ENCODE measurements at places on chromosomes 13 and 19.

- no peak for DNase-seq
Measured at GRCh38 chr13:77213644-77214043, 113.2 kb downstream of the MYCBP2 start.

GRCh38 chr19:10408511-10409283 is 5.4 kb upstream of the CDC37 start:
- DNase-seq: peak; percentile 92

DNA sequence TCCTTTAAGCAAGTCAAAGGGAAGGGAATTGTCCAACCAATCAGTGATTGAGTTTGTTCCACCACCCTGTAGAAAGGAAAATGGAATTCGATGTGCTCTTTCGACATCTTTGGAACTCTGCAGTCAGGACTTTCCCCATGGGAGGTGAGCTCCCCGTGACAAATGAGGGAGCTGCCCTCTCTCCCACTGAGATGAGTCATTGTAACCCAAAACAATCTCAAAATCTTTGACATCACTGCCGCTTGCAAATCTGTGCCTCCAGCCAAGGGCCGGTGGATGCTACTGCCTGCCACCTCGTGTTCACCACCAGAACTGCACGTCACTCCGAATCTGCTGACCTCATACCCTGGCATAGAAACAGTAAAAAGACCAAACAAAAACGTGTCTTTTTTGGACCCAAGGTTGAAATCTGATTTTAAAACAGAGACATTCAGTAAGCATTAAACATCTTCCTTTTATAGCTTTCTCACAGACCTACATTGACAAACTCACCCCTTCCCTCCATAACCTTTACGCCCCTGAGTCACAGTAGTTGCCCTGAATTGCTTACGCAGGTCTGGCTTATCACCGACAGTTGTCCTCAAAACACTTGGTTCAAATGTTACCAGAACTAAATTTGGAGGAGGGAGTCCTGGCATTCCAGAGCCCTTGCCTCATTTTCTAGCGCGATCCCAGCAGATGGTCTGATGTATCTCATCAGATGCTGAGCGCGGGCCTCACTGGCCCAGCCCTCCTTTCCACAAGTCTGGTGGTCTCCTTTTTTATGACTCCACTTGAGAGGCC is 105.2 kb downstream of the COL4A2 start:
- peak; percentile 74 for DNase-seq

GRCh38 chr13:79492313-79492798 is 11.4 kb downstream of the NDFIP2 start:
- DNase-seq: no peak

GRCh38 chr13:33789066-33789606 is 28.8 kb upstream of the RFC3 start:
- no peak for DNase-seq

GRCh38 chr19:51803967-51804366 is 9.0 kb downstream of the FPR3 start:
- peak; percentile 79 for DNase-seq

GRCh38 chr13:108963846-108964600 is 334.6 kb downstream of the MYO16 start:
- DNase-seq: no peak

GRCh38 chr13:65857942-65858565 is 1372.1 kb downstream of the PCDH9 start:
- DNase-seq: no peak

DNA sequence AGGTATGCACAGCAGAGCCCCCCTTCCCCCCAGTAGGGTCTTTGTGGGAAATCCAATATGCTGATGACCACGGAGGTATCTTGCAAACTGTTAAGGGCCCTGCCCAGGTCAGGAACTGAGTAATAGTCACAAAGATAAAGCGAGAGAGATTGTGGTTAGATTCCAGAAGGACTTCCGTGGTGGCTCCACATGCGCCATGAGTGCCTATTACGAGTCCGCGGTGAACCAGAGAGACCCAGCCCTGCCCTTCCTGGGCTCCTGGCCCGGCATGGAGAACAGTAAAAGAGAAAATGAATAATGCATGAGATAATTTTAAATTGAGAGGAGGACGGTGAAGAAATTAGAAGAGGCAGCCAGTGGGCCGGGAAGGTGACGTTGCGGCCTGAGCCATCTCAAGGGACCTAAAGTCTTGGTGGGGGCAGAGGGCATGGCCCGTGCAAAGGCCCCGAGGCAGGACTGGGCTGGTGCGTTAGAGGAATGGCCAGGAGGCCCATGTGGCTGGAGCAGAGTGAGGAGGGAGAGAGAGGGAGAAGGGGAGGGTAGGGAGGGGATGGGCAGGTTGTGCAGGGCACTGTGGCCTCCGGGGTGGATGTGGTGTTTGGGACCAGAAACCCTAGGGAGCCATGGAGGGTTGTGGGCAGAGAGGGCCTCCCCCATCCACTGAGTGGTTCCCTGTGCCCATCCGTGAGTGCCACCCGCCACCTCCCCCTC is 46.6 kb upstream of the NFIC start:
- DNase-seq: no peak

DNA sequence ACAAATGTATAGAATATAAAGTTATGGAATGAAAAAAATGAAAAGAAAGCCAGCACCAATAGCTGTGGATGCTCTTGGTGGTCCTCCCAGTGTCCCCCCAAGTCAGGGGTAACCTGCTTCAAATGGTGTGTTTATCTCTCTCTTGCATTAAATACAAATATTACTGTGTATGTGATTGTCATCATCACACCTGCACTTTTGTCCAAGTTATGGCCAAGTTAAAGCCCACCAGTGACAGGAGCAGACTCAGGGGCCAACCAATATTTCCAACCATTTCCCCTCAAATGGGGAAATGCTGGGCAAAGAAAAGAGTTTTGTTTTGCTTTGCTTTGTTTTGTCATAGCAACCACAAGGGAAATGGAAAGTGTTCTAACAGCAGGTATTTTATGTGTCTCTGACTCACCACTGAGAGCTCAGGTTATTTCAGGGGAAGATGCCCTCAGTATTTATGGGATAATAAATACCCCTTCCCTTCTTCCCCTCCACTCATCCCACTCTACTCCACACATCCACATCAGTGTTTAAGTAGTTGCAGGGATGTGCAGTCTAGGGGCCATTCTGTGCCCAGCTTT is 133.6 kb downstream of the COL4A1 start:
- DNase-seq: peak; percentile 19

DNA sequence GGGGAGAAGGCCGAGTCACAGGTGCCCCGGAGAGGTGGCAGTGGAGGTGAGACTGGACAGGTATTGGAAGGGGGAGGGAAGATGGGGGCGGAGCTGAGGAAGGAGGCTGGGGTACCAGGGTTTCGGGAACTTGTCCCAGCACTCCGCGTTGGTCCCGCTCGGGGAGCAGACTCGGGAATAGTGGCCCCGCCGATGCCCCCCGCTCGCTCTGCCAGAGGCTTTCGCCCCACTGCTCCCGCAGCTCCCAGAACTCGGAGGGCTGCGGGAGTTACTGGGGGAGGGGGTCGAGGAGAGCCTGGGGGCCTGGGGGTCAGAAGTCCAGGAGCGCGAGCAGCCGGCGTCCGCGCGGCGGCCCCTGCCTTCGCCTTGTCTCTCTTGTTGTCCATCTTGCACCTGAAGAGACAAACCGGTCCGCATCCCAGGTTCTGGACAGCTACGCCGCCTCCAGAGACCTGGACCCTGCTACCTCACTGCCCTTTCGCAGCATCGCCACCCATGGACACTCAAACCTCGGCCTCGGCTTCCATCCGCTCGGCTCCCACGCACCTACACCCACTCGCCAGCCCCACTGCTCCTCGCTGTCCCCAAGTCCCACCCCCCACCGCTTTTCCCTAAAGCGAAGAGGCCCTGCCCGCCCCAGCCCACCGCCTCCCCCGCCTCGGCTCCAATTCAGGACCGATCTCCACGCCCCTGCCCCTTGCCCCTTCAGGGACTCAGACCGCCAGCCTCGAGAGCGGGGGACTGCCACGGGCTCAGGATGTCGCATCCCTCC is 700 bp downstream of the PRR36 start:
- no peak for DNase-seq

GRCh38 chr19:47899335-47899734 is 13.2 kb upstream of the SULT2A1 start:
- no peak for DNase-seq

GRCh38 chr13:113837560-113838355 is 26.1 kb downstream of the GAS6 start:
- no peak for DNase-seq

- DNase-seq: no peak
Measured at GRCh38 chr13:98450026-98450425, 126.9 kb downstream of the STK24 start.

DNA sequence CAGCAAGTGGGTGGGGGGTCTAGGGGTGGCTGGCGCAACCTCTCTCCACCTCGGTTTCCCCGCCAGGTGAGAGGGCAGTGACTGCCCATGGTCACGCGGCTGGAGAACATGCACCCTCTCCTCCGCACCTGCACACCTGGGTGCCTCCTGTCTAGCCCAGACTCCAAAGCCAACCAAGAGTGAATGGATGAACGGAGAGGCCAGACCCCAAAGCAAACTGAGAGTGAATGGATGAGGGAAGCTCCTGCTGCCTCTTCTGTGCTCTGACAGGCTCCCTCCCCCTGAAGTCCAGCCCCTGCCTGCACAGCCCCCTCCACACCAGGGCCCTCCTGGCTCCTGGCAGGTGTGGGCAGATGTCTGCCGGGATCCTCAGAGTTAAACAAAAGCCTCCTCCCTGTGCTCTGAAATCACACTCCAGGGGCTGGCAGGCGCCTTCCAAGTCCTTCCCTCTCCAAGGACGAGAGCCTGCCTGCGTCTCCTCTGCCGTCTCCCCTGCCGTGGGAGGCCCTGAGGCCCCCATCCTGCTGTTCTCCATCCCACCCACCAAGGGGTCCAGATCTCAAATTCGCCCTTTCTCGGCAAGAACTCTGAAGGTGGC is 2.2 kb downstream of the SBNO2 start:
- DNase-seq: no peak

DNA sequence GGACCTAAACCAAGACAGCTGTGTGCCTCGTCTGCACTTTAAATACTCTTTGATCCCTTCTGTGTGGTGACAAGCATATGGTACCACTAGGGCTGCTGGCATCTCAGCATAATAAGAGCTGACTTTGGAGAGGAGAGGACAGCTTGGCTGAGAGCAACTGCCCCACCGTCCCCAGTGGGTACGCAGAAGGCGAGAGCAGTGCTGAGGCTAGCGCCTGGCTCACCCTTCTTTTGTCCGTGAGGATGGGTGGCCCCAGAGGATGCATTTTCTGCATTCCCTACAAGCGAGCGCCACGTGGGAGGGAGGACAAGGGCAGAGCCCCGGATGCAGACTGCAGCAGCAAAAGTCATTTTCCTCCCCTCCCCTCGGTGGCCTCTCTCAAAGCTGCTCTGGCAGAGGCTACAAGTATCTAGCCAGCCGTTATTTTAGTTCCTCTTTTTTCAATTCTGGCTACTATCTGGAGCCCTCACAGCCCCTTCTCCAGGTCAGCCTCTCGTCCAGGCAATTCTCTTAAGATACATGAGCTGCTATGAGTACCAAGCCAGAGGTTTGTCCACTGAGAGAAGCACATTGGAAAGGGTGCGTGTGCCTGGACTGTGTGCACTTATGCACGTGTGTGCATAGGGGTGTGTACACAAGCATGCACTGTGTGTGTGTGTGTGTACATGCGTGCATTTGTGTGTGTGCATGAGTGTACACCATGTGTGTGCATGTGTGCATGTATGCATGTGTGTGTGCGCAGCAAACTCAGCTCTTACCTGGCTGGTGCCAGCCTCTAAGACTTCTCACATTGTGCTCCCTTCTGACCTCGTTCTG is 51.3 kb downstream of the RAB20 start:
- DNase-seq: peak; percentile 46

DNA sequence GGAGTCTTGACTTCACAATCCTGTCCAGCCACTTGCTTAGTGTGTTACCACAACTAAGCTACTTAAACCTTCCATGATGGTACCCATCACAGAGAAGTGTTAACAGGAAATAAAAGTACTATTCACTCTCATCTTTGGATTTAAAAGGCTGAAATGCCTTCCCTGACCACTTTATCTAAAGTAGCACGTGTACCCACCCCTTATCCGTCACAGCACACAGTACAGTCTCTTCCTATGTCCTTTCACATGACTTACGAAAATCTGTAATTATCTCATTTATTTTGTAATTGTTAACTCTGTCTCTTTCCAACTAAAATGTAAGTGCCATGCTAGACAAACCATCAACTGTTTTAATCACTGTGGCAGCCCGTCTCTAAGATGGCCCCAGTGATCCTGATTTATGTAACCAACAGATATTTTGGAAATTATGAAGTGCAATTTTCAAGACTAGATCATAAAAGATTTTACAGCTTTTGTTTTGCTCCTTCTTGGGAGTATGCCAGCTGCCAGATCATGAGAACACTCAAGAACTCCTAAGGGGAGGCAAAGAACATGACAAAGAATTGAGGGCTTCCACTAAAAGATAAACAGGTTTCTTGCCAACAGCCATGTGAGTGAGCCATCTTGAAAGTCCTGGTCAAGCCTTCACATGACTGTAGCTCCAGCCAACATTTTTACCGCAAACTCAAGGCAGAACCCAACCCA is 44.9 kb downstream of the DIAPH3 start:
- DNase-seq: no peak

GRCh38 chr13:98275681-98276171 is 98.7 kb upstream of the RNF113B start:
- no peak for DNase-seq
